Activated T-cell treated with anti-CD3 and anti-CD28 coated beads, Interleukin-2, amount 50 U/mL, for 4 hours (primary cell): ENCODE measurements at places on chromosomes 16 and 17. TPM values are rescaled to one million over a fixed set of nuclear protein-coding genes. Genes with fewer than 3 reads are reported as not detected.

DNA sequence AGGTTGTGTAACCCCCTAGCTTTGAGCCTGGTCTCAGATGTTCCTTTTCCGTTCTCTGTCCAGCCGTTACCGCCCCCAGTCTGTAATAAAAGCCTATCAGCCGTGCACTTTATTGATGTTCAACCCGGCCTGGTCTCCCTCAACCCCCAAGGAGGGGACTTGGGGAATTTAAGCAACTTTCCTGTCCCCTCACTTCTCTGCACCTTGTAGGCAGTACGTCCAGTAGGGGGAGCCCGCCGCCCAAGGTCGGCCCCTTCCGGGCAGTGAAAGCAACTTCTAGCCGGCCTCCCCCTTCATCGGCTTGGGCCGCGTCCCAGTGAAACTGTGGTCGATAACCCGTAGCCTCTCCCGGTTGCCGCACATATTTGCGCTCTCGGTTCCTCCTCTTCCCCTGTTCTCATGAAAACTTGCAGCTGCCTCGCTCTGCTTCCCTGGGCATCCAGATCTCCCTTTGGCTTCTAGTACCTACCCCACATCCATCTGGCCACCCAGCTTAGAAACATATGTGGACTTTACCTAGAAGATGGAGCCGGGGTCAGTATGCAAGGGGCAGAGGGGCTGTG, 7.9 kb downstream of the PNPO start:
- peak; percentile 73 for DNase-seq

GRCh38 chr17:79843816-79844800, 4.9 kb upstream of the CBX4 start:
- DNase-seq: no peak

DNA sequence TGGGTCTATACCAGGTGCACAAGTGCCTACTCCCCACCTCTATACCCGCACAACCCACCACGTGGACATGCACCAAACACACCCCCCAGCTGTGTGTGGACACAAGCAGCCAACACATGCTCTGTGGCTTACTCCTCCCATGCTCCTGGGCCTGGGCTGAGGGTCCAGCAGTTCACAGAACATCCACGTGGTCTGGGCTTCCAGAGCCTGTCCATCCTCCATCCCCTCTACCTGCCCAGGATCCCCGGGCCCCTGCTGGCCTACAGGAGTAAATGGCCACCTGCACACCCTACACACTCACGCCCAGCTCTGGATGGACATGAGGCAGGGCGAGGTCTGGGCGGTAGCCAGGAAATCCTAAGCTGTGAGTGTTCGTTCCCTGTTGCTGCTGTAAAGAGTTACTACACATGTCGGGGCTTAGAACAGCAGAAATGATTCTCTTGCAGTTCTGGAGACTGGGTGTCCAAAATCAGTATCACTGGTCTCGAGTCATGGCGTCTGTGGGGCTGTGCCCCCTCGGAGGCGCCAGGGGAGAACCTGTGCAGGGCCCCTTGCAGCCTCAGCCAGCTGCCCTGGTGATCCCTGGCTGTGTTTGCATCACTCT, 15.0 kb upstream of the RAI1 start:
- no peak for DNase-seq

GRCh38 chr16:69745959-69746358, 8.8 kb downstream of the NOB1 start:
- no peak for DNase-seq

DNA sequence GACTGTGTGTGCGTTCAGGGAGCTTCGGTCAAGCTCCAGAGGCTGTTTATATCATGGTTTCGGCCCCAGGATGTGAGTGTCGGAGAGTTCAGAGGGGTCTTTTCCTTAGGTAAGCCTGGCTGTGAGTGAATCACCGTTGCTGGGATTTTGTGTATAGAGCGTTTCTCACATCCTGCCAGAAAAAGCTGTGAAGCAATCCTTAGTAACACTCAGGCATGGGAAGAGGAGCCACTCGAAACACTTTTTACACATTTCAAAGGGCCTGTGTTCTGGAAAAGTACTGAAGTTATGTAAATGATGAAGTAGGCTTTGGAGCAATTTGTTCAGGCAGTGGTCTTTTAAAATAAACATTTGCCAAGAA, 662 bp downstream of the PGS1 start:
- no peak for DNase-seq

DNA sequence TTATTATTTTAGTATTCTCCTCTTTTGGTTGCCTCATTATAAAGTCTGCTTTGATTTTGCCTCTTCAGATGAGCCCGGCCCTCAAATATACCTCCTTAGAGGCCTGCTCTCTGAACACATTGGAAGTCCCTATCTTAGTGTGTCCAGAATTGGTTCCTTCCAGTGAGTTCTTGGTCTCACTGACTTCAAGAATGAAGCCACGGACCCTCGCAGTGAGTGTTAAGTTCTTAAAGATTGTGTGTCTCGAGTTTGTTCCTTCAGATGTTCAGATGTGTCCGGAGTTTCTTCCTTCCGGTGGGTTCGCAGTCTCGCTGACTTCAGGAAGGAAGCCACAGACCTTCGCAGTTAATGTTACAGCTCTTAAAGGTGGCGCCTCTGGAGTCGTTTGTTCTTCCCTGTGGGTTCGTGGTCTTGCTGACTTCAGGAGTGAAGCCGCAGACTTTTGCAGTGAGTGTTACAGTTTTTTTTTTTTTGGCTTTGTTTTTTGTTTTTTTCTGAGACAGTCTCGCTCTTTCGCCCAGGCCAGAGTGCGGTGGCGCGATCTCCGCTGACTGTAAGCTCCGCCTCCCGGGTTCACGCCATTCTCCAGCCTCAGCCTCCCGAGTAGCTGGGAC, 45.8 kb upstream of the NOS2 start:
- no peak for DNase-seq

Gene TCAP
- total RNA-seq: 0.73 TPM

- no peak for DNase-seq
Measured at GRCh38 chr17:21823090-21823489, 130.8 kb downstream of the KCNJ18 start.

DNA sequence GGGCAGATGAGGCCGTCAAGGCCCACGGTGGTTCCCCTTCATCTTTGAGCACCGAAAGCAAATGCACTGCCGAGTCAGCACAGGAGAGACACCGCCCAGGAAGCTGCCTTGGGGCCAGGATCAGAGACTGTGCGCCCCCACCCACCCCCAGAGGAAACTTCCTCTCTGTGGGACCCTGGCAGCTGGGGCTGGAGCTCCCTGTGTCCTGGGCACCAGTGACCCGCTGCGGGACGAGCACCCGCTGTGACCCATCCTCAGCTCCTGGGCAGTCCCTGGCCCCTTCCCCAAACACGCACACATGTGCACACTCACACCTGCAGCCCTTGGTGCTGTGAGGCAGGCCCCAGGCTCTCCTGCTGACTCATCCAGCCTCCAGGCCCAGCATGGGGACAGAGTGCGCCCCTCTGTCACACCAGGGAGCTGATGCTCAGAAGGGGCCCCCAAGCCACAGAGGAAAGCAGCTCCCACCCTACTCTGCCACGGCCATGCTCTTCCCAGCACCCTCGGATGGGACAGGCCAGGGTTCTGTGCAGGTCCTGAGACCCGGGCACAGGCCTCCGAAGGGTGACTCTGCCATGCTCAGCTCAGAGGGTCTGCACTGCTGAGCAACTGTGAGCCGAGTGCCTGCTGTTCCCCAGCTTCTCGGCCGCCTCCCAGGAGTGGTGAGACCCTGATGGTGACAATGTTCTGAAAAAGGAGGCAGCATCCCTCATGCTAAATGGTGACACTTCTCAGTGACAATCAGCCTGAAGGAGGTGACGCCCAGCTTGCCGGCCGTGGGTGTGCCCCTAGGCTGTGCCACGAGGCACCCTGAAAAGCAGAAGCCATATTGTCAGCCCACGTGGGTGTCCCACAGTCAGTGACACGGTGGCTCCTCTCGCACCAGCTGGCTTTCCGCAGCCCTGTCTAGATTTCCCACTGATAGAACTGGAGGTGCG, 3.6 kb downstream of the PIEZO1 start:
- DNase-seq: peak; percentile 60

Gene HOXB3
- total RNA-seq: 1.0 TPM

Gene ZNF385C
- 0.43 TPM for total RNA-seq

Gene ANKRD40
- 54.4 TPM for total RNA-seq

Gene KRT24
- total RNA-seq: not detected

- no peak for DNase-seq
Measured at GRCh38 chr17:80364091-80364691, 50.8 kb upstream of the ENDOV start.

Gene SEC14L1
- 26.5 TPM for total RNA-seq

DNA sequence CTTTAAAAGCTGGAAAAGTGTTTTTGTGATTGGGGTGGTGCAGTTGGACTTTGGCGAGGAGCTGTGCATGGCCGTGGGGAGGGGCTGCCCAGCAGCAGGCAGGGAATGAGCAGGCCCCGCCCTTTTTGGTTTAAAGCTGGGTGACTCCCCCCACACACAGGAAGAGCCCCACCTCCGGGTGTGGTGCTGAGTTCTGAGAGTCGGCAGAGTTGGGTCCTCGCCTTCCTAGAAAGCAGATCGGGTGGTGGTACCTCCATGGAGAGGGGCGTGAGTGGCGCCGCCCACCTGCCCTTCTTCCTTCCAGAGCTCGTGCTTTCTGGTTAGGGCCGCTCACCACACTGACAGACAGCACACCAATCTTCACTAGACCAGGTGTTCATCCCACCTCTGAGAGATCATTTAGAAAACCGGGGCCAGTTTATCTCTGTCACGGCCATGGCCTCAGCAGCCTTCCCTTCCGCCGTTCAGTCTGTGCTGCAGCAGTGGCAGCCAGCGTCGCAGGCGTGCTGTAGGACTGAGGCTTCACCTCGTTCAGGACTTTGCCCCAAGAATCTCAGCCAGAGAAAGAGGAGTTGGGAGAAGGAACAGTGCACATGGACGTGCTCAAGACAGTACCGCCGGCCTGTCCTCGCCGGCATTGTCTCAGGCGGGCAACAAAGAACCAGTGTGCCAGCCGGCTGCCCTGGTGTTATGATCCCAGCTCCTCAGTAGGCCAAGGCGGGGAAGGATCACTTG, 144.0 kb upstream of the CHMP6 start:
- DNase-seq: peak; percentile 63

DNA sequence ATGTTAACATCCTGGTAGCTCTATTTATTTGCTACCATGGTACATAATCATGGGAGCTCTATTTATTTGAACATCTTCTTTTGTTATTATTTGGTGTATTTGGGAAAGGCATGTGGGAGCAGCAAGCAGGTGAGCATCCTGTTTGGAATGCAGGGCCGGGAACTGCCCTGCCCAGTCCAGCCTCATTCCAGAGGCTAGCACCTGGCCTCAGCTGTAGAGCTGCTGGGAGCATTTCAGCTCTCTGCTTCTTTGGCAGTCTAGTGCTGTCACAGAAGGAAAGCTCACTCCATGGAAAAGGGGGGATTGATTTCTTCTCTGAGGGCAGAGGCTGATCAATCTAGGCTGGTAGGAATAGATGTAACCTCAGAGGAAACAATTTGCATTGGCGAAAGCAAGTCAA, 112.5 kb downstream of the WWOX start:
- no peak for DNase-seq

Gene PDILT
- not detected for total RNA-seq

GRCh38 chr17:1896243-1897104, 66.7 kb downstream of the RPA1 start:
- no peak for DNase-seq

DNA sequence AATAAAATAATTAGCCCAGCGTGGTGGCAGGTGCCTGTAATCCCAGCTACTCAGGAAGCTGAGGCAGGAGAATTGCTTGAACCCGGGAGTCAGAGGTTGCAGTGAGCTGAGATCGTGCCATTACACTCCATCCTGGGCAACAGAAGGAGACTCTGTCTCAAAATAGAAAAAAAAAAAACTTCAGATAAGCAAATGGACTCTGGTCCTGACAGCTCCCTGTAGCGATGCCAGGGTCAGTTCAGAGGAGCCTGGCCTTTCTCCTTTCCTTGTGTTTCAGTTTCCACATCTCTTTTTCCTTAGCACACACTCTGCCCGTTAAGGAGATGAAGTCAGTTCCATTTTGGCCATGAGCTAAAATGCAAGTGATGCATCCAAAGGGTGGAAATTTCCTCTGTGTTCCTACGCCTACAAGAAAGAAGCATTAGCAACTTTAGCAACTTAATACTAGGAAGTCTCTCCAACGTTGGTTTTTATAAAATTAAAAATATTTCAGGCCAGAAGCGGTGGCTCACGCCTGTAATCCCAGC, 11.6 kb upstream of the GRB2 start:
- no peak for DNase-seq

Gene SSTR5
- total RNA-seq: not detected

- peak; percentile 91 for DNase-seq
Measured at GRCh38 chr17:45218895-45219661, 2.6 kb upstream of the FMNL1 start.

GRCh38 chr17:28645576-28645939, 600 bp upstream of the BLTP2 start:
- DNase-seq: no peak

DNA sequence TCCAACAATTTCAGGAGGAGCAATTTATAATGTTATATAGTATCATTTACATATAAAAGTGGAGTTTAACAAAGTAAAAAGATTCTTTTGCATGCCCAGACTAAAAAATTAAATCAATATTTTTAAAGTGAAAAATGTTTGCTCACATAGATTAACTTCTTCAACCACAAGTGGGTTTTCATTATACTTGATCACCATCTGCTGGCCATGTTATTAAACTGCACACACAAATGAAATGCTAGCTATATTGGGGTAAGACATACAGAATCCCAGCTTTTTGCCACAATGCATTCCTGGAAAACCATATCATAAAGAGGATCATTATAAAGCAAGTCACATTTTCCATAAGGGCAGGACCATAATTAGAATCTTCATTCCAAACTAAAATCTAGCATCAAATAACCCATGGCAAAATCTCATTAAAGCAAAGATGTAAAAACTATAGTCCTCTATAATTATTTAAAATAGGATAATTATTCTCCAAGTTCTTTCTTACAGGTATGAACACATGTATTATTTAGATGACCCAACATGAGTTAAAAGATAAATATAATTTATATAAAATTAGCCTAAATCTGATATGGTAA, 26.3 kb downstream of the CEP112 start:
- no peak for DNase-seq

- no peak for DNase-seq
Measured at GRCh38 chr17:75594499-75595283, 7.1 kb downstream of the MYO15B start.

Gene EFCAB5
- total RNA-seq: 0.15 TPM
